ENCODE measurements at places on chromosomes 7 and 10.
A peak's percentile ranks its signal among the peaks of the same experiment; 100 is the strongest.

DNA sequence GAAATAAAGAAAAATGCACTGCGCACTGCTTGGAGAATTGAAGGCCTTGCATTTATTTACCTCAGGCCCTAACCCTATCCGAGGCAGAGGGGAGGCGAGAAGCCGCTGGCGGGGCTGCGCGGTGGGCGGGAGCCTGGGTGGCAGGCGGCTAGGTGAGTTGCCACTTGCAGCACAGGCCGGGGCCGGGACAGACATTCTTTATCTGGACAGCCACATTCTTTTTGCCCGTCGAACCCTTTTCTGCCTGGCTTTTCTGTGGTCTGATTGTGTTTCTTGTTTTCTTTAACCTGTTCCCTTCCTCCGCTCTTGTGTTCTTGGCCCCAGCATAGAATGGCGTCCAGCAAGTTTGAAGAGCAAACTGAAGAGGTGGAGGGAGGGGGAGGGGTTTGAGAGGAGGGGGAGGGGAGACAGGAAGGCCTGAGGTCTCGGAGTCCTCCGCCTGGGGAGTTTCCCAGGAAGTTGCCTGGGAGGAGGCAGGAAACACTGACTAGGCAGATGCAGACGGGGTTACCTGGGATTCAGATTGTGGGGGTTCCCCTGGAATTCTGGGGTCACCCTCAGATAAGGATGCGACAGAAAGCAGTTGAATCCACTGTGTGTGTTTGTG is 5.1 kb downstream of the SHH start:
- DNase-seq: no peak

GRCh38 chr7:102192790-102193189 is 93.9 kb upstream of the SH2B2 start:
- no peak for DNase-seq

GRCh38 chr7:101564778-101565211 is 64.3 kb downstream of the MYL10 start:
- DNase-seq: peak; percentile 88

DNA sequence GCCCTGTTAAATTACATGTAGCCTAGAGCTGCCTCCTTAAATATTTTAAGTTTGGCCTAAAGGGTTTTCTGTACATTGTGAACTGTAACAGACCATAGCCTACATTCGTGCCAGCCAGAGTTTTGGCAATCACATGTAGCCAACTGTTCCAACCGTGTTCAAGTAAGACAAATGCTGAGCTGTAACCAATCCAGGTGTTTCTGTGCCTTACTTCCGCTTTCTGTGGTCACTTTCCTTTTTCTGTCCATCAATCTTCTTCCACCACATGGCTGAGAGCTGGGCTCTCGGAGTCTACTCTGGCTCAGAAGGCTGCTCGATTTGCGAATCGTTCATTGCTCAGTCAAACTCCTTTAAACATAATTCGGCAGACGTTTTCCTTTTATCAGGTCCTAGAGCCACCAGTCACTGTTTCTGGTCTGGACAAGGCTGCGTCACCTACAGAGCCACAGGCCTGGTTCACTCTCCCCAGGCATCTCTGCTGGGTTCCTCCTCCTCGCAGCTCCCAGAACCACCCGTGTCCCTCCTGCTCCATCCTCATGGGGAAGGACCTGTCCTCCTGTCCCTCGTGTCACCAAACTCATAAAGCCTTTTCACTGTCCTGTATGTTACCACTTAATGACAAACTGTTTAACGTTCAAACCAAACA is 158.0 kb upstream of the RHEB start:
- DNase-seq: no peak

GRCh38 chr10:129846991-129847391 is 117.1 kb downstream of the EBF3 start:
- DNase-seq: no peak

GRCh38 chr10:13708256-13708990 is 121.7 kb downstream of the PRPF18 start:
- DNase-seq: no peak

DNA sequence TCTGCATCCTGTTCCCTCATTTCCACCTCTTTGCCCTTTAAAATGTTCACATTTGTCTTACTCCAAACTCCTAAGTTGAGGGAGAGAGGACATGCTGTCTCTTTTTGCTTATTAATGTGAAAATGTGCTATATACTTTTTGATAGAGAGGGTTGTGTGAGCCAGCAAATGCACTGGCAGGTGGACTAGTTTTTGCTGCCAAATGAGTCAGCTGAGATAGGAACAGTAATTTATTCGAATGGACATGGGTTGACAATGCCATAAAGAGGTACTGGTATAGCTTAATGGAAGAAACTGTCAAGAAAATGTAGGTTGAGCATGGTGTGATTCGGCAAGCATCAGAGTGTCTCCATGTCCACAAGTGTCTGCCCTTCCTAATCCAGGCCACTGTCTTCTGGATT is 9.2 kb upstream of the TRUB1 start:
- no peak for DNase-seq

DNA sequence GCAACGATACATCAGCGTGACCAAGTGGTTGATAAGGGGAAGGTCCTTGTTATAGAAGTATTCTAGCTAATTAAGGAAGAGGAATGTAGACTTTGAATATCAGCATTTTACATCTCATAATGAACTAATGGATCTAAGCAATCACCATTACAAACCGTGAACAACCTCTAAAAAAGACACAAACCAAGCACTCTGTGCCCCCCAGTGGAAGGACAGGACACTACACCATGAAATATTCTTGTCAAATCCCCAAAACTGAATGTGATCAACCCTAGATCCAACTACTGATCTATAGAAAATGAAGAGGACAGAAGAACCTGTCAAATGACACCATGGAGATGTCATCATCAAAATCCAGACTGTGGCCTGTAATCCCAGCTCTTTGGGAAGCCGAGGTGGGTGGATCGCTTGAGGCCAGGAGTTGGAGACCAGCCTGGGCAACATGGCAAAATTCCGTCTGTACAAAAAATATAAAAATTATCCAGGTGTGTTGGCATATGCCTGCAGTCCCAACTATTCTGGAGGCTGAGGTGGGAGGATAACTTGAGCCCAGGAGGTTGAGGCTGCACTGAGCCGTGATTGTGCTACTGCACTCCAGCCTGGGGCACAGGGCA is 111.3 kb upstream of the CARD11 start:
- DNase-seq: peak; percentile 25

DNA sequence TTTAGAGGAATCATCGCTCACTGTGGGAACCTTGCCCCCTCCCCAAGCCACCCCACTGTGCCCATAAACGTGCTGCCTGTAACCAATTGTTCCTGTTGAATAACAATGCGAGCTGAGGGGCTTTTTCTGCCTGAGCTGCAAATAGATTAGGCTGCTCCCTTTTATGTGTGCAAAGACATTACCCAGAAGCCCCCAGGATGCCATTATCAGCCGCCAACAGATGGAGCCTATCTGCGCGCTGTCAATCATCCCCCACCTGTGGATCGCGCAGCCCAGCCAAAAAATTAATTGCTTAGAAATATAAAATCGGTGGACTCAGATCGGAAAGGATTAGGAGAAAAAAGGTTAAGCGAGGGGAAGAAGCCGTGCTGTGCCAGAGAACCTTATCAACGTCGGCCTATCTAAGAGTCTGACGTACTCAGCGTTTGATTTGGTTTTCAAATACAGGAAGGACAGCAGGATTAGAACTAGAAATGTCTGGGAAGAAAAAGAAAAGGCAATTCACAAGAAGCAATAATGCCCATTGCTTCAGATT is 167.3 kb upstream of the MYO3A start:
- peak; percentile 76 for DNase-seq

GRCh38 chr10:100508266-100508665 is 11.4 kb downstream of the SEC31B start:
- DNase-seq: no peak

DNA sequence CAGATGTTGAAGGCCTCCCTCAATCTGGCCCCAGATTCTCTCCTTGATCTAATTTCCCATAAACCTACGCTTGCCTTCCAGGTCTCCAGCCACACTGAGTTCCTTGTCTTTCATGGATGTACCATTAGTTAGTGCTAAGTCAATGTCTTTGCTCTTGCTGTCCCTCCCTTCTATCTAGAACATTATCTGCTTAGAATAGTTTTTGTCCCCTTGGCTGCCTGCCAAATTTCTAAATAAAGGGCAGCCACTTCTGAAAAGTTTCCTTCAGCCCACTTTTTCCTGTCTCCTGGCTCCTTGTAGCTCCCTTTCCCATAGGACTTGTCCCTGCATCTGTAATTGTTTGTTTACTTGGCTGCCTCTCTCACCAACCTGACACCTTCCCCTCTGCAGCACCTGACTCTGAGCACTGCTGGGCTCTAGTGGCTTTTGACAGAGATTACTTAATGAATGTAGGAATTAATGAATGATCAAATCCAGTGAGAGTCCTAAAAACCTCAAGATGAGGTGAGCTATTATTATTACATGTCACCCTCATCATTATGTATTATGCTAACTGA is 58.3 kb downstream of the CXCL12 start:
- DNase-seq: no peak

- DNase-seq: no peak
Observed at GRCh38 chr7:46710927-46711326, 789.9 kb upstream of the IGFBP3 start.

DNA sequence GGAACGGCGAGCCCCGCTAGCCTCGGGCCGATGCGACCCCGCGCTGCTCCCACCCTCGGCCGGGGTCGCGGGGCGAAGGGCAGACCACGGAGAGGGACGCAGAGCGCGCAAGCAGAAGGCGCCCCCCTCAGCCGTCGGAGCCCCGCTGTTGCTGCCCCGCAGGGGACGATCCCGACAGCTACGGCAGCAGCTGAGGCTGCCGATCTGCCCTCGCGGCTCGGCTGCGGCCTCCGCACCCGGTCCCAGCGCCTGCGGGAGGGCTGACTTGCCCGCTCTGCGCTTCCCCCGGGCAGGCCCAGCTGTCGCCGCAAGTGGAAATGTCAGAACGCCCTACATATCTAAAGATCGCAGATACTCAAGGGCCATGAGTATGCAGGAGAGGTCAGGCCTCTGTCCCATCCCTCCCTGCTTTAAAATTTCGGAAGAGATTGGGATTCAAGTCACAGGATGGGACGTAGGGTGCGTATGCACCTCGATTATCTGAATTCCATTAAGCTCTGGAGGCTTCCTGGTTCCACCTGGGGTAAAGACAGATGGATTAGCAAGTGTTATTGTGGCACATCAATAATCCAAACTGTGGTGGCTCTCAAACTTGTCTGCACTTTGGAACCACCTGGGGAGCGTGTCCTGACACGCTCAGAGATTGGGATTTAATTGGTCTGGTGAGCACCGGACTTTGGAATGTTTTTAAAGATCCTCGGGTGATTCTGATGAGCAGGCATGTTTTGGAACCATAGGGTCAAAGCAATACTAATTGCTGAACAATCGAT is at the start of gene CRPPA:
TSS of gene CRPPA (minus strand) at position 206 of the 770 bp plus-strand sequence. CDS start 216 bp downstream, outside the sequence.
- DNase-seq: no peak

DNA sequence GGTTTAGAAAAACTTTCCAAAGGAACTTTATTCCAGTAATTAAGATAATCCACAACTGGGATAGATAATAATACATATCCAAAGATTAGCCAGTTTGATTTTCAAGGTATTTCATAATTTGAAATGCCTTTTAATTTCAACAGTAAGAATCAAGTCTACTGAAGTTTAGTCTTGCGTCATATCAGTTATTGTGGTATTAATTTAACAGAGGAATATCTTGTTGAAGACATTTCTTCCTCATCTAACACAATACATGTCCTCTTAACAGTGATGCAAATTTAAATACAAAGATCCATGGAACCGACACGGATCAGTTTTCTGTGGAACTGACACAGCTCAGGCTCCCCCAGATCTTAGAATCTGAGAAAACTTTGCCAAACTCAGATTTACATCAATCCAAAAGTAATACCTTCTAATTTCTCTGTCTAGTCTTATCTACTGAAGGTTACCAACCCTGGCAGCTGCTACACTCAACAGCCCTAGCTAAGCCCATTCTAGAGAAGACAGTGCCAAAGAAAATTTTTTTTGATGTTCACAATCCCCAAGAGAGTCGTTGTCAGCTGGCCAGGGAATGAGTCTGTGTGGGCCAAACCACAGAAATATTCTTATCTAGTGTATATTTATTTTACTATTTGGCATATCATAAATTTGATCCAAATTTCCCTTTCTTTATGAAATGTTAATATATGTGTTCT is 365.2 kb upstream of the MEOX2 start:
- DNase-seq: no peak

DNA sequence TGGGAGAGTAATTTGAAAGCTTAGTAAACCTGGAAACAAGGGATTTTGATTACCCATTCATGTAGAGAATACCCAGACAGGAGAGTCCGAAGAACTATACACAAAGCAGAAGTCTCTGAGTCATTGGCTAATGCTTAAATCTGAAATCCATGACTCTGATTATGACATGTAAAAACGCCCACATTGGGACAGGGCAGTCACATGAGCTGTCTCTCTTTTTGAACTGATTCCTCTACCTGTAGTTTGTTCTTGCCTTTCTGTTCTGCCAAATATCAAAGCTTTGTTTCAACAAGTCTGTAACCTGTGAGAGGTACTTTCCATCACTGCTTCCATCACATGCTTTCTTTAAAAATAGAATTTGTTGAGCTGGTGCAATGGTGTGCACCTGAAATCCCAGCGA is 4.3 kb upstream of the GPNMB start:
- DNase-seq: no peak

- no peak for DNase-seq
Observed at GRCh38 chr7:73338321-73338720, 10.4 kb downstream of the FKBP6 start.

- DNase-seq: no peak
Observed at GRCh38 chr10:661597-662222, 27.8 kb downstream of the DIP2C start.

DNA sequence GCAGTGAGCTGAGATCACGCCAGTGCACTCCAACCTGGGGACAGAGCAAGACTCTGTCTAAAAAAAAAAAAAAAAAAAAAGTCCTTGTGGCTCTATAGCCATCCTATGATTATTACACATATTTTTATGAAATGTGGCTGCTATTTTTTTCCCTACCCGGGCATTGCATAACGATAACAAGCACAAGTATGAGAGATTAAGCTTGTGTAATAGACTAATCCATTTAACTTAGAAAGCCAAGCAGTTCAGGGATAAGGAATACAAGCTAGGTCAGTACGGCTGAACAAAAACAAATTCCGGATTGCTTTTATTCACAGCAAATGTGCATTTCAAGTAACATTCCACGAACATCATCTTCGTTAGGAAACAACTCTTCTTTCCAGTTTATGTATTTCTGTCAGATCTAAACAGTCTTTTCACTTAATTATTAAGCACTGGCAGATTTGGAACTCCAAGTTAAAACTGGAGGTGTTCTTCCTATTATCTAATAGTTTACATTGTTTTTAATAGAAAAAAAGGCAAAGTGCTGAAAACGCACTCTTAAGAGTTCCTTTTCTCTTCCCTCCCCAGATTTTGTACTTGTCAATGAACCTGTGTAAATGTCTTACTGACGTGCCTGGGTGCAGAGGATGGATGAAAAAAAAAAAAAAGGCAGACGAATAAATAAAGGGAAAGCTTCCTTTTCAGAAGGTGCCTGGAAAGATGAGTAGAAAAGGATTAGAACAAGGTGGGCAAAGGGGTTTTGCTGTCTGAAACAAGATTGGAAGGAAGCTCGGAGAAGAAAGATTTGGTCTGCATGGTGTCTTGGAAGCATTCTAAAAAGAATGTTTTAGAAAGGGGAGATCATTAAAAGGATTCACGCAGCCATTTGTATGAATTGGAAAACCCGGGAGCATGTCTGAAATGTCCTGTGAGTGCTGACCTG is 81.1 kb downstream of the PRTFDC1 start:
- DNase-seq: no peak

GRCh38 chr7:2834748-2835441 is 9.2 kb downstream of the GNA12 start:
- no peak for DNase-seq

- DNase-seq: peak; percentile 39
Observed at GRCh38 chr7:44565097-44565794, 8.5 kb downstream of the DDX56 start.

Data from iPS DF 6.9 (cell line).